GDM1 (cell line): ENCODE measurements at places on chromosomes 6 and 20.
A peak's percentile ranks its signal among the peaks of the same experiment; 100 is the strongest.

DNA sequence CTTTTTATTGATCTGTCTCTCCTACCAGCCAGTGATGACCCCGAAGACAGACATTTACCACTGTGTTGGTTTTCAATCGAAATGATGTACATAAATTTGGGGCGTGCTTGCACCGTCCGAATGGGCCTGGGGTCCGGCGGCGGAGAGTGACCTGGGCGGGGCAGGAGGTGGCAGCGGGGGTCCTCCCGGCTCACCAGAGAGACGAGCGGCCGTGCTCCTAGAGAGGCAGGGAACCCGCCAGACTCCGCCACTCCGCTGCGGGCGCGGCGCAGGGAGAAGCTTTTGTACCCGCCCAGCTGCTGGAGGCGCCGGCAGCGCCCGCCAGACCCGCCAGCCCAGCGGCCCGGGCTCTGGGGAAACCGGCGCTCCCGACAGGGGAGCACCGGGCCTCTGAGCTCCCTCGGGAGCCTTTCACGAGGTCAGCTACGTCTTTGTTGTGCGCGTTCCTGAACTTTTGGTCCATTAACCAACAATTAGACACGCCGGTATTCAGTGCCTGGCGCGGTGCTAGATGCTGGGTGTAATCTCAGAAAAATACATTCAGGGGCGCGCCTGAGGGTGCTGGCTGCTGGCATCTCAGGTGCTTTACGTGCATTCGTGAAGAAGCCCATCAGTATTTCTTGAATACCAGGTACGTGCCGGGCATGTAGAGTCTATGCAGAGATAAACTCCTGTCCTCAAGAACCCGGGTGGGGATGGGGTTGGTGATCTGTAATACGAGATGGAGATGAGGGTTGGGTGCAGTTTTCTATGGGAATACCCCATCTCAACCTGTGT lies at the start of gene PGBD1:
Gene PGBD1 (plus strand): TSS at position 285 of the 777 bp plus-strand sequence. CDS start 2,242 bp downstream, outside the sequence.
- DNase-seq, result peak; percentile 60

- no peak for DNase-seq
These were observed 143.7 kb downstream of the SYNDIG1 start for GRCh38 chr20:24612799-24613775.

DNA sequence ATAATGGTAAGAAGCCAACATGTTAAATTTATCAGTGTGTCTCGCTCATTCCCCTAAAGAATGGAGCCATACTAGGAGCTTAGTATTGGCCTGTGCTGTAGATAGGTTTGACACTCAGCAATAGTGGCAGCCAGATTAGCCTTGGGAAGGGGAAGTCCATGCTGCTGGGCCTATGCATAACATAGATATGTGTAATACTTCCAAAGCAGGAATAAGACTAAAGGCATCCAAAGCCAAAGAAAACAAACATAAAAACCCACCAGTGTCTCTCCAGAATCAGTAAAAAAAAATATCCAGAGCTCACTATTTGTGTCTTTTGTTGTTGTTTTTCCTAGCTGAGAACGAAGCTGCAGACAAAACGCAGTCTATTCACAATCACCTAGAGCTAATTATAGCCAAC lies 104.2 kb upstream of the STXBP5 start:
- DNase-seq, result no peak

DNA sequence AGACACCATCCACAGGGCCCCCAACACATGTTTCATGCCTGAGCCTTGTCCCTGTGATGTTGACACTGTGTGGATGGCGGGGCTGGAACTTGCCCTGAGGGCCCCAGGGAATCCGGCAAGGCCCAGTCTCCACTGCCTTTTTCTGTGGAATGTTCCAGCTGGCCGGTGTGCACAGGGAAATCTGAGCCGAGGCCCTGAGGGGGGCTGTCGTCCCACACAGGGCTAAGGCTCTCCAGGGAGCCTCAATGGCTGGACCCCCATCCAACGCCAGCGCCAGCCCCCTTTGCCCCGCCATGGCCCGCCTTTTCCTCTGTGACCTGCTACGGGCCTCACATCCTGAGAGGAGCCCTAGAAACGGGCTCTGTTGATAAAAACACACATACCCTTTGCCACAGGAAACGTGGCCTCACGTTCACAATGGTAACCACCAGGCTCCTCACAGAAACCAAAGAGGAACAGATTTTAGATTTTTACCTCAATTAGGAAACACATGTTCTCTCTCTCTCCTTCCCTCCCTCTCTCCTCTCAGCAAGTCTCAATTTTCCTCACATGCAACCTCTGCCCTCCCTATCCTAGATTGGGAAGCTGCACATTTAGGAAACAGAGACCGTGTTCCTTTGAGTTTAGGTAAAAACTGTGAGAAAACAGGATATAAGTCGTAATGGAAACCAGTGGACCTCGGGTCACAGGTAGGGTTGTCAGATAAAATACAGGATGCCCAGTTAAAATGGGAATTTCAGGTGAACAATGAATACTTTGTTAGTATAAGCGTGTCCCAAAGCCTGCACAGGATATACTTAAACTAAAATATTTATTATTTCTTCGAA lies 13.7 kb upstream of the ZNF831 start:
- no peak for DNase-seq

DNA sequence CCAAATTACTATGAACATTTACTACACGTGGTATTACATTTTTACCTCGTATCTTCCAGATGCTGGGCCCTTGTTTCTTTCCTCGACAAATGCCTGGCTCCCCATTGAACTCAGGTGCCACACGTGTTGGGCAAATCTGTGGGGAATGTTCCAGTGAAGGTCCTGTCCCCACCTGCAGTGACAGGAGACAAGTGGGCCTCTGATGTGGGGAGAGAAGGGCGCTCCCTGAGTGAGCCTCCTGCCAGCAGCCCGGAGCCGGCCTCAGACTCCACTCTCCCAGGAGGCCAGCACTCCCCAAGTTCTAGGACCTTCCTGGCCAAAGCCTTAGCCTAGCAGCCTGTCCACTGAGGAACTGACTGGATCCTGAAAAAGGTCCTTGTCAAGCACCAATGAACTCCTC lies 21.7 kb upstream of the SCML4 start:
- DNase-seq, result no peak

- DNase-seq, result no peak
These were observed 259.4 kb downstream of the TAF4 start for GRCh38 chr20:61806314-61806713.

GRCh38 chr6:132400883-132401617 lies at the start of gene MOXD1:
MOXD1 (minus strand) TSS chr6:132401475; CDS start chr6:132401426, 49 bp downstream.
- DNase-seq, result no peak

- DNase-seq, result no peak
These were observed 7.5 kb upstream of the RAET1E start for GRCh38 chr6:149905371-149905910.

DNA sequence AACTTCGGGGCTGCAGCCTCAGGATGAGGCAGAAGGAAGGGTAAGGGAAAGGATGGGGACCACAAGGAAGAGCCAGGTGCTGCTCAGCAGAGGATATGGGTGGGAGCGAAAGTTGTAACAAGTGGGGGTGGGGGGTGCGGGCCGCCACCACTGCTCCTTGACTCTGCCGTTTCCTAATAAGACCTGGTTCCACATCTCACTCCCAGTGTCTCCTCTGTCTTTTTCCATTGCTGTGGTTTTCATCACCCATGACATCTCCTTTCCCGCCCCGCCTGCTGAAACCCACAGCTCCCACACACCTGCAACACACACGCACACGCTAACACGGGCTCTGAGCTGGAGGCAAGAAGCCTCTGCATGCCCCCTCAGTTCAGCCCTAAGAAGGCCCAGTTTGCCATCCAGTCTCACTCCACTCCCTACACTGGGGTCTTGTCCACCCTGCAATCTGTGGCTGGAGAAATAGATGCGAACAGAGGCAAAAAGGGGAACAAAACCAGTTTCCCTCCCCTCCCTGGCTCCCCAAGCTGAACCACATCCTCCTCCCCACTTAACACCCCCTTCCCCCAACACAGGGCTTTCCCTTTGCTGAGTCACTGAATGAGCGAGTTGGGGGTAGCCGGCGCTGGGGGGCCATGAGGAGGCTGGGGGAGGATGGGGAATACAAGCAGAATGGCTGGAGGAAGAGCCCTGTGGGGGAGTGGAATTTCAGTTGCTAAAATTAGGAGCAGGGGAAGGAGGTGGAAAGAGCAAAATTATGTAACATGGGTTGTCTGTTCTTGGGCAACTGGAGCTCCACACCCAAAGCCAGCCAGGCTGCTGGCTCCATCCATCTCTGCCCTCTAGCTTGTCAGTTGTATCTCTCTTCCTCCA lies 11.5 kb downstream of the NFKBIL1 start:
- peak; percentile 91 for DNase-seq

DNA sequence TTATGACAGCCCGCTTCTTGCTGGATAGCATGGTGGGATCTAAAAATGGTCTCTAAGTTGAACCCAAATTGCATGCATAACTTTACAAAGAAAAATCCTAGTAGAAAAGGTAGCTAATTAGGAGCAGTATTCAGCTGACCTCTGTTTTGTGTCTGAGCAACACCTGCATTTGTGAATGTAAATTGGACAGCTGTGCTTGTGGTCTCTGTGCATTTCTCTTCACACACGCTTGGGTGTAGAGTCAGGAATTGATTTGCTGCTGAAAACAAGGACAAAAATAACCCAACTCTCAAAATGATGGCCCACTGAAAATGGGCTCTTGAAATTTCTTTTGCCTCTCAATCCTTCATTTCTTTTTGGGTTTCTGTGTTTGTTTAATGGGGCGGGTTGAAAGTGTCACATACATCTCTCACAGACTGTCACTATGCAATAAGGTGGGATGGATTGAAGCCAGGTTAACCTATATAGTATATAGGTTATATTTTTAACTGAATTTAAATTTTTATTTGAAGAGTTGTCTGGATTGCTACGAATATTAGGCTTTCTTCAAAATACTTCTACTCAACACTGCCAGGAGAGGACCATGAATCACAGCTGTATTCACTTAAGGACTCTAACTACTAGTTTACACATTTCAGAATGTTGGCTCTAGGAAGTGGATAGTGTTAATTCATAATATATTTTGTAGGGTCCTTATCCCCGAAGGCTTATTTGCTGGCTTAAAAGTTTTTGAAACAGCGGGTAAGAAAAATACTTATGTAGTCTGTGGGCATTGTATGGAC lies 46.5 kb downstream of the SOBP start:
- DNase-seq, result no peak

GRCh38 chr20:32839982-32840285 lies 18.8 kb upstream of the EFCAB8 start:
- DNase-seq, result no peak

DNA sequence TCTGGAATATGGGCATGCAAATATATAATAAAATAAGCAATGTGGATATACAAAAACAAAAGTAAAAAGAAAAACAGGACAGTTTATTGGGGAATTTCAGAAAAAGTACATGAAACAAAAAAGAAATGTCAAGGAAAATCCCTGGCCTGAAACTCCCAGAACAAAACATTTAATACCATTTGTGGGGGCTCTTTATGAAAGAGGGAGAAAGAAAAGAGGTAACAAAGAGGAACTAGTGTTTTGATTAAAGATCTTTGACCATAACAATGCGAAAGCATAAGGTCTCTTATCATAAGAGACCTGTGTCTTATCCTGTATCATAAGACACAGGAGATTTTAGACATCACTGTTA lies 88.6 kb upstream of the ARID1B start:
- no peak for DNase-seq

DNA sequence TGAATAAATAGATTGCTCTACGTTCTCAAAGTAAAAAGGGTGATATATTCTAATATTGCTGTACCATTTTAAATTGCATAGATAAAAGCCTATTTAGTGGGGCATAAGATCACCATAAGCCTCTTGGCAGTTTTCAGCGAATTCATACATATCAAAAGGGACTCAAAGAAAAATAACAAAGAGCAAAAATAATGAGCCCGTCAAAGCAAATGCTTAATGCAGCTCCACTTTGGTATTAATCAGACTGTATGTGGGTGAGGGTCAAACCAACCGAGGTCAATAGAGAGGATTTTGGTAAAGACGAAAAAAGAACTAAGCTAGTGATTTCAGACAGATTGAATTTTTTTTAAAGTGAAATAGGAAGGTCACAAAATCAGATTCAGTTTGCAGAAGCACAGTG lies 598.8 kb downstream of the GRIK2 start:
- DNase-seq, result no peak

DNA sequence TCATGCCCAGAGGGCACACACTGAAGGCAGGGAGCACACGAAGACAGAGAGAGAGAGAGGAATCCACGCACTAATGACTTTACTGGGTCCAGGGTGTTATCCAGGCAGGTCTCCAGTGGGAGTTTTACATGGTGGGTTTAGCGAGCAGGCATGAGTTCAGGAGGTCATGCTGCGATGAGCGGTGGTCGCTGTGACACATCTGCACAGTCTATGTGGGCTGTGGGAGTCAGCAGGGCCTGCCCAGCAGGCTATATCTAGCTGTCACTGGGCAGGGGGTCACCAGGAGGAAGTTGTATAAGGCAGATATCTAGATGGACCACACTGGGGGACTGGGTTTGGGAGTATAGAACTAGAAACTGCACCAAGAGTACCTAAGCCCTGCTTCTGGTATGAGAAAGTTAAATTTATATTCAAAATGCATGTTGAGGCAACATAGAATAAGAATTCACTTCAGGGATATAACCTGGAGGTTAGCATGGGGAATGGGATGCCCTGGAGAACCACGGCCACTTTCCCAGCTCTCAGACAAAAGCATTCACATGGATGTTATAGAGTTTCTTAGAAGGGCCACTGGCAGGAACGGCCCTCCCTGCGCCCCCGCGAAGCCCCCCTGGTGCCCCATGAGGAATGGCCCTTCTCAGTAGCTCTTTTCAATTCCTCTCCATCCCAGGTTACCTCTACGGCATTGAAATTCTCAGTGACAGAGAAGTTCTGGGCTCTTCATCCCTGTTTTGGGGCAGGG lies 113.9 kb downstream of the RNF144B start:
- DNase-seq, result no peak

- DNase-seq, result no peak
These were observed 7.9 kb downstream of the TBX18 start for GRCh38 chr6:84756466-84756865.

DNA sequence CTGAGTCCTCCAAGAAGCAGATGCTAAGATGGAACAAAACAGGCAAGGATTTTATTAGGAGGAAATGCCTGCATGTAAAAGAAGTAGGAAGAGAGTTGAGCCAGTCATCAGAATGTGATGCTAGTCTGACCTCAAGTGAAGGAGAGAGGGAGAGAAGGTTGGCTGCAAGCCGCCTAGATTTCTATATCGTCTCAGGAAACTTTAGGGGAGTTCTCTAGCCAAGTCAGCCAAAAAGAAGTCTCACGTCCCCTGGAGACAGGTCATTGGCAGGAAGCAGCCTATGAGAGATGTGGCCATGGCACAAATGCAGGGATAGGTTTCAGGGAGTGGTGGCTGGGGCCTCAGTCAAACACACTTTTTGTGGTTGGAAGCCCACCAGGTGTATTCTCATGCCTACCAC lies 378.0 kb downstream of the CD109 start:
- DNase-seq, result no peak

GRCh38 chr6:45590226-45590625 lies 212.5 kb upstream of the SUPT3H start:
- DNase-seq, result no peak

DNA sequence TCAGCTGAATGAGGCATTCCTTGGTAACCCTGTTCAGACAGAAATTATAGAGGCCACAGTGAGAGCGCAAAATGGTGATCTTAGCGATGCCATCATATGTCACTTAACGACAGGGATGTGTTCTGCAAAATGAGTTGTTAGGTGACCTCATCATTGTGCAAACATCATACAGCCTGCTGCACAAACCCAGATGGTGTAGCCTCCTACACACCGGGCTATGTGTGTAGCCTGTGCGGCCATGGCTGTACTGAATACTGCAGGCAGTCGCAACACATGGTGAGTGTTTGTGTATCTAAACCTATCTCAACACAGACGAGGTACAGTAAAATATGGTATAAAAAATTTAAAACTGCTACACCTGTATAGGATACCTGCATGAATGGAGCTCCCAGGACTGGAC lies 234.1 kb upstream of the PMEPA1 start:
- no peak for DNase-seq

GRCh38 chr6:32819729-32820128 lies 2.9 kb upstream of the HLA-DOB start:
- DNase-seq, result no peak
